Activated CD4-positive, alpha-beta T cell treated with anti-CD3 and anti-CD28 coated beads, Interleukin-2, amount 10 ng/mL, durations not matched to agents 7 days and 5 days (primary cell): ENCODE measurements at places on chromosomes 3 and 15.

DNA sequence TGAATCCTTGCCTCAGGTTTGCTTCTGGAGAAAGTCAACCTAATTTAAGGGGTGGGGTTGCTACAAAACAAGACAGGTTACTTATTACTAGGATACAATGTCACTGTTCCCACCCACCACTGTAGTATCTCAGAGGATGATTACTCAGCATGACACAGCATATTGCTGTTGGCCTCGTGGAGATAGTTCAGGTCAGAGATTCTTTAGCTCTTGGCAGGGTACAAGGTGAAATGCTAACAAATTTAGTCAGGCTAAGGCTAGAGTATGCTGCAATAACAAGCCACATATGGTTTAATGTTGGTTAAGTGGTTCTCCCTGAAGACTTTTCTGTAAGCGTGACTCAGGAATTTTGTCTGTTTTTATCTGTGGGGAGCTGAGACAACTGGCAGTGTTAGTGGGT is 161.8 kb downstream of the EDEM1 start:
- no peak for DNase-seq

DNA sequence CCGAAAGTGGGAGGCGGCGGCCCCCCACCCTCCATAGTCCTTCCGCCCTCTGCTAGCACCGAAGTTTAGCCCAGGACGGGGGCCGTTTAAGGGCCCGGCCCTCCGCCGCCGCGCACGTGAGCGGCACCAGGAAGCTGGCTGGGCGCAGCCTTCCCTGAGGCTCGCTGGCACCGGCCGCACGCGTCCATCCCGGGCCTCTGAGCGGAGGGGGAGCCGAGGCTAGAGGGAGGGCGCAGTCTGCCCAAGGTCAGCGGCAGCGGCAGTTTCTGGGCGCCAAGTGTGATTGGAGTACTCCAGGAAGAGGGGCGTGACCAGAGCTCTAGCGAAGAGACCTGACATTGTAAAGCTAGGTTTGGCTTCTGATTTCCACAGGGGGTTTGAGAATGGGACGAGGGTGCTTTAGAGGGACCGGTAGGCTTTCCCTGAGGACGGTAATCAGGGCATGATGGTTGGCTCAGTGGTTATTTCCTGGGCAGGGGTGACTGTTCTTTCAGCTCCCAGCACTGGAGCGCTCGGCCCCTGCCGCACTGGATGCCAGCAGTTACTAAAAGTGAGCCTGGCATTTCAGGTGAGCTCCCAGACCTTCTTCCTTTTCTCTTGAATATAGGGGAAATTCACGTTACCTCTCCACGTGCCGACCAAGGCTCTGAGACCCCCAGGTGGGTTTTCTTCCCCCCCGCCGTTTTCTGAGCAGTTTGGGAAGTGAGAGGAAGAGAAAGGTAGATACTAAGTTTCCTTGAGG is 853 bp downstream of the TEX264 start:
- peak; percentile 71 for DNase-seq

- DNase-seq = no peak
Observed at GRCh38 chr3:161333696-161334095, 37.6 kb downstream of the SPTSSB start.

- peak; percentile 16 for DNase-seq
Observed at GRCh38 chr3:36792342-36792741, 28.0 kb upstream of the DCLK3 start.

- DNase-seq = no peak
Observed at GRCh38 chr3:137769322-137770065, 5.4 kb downstream of the SOX14 start.

DNA sequence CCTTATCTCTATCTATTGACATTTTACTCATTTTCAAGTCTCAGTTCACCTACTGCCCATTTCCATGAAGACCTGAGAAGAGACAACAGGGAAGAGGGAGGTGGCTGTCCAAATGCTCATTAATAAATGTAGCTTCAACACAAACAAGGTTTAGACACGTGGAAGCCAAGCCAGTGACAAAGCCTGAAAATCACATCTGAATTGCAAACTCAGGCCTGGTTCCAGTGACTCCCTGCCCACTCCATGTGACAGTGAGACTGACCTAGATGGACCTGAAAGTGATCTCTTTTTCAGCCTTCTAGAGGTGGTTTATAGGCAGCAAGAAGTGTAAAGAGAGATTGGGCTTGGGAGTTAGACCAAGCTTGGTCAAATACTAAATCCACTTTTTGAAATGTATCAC is 126.6 kb upstream of the BCL6 start:
- no peak for DNase-seq

GRCh38 chr3:107404727-107405469 is 27.7 kb downstream of the CCDC54 start:
- no peak for DNase-seq

GRCh38 chr3:57152151-57153143 is 12.7 kb downstream of the IL17RD start:
- no peak for DNase-seq

- DNase-seq = no peak
Observed at GRCh38 chr3:59692117-59692516, 642.3 kb upstream of the CFAP20DC start.

DNA sequence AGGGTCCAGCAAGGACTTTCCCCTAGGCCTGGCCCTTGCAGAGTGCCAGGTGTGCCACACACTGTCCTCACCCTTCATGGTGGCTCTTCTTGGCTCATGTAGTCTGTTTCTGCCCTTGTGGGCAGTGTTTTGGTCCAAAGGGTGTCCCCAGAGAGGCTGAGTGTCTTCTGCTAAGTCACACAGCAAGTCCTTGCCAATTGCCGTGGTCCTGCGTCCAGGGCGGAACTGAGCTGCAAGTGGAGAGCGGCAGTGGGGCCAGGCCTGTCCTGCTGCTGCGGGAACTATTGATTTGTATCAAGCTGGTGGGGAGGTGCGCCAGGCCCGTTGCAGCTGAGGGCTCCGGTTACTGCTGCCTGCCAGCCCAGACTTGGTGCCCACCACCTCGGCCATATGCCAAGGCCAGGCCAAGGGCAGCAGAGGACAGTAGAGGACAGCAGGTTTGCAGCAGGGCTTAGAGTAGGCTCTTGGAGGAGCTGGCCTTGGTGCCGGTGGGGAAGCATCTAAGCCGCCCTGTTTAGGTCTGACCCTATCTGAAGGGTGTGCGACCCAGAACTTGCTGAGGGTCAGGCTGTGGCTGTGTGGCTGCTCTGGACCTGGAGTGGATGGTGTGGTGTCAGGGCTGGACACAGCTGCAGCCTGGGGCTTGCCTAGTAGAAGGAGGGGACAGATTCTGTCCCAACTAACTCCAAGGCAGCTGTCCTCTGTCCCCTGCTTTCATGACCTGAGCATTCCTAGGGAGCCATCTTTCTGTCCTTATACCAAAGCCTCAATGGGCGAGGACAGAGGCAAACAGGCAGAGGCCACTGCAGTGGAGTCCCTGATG is 4.5 kb downstream of the AMIGO3 start:
- DNase-seq = no peak

GRCh38 chr3:188351648-188352047 is 197.7 kb downstream of the LPP start:
- DNase-seq = no peak

DNA sequence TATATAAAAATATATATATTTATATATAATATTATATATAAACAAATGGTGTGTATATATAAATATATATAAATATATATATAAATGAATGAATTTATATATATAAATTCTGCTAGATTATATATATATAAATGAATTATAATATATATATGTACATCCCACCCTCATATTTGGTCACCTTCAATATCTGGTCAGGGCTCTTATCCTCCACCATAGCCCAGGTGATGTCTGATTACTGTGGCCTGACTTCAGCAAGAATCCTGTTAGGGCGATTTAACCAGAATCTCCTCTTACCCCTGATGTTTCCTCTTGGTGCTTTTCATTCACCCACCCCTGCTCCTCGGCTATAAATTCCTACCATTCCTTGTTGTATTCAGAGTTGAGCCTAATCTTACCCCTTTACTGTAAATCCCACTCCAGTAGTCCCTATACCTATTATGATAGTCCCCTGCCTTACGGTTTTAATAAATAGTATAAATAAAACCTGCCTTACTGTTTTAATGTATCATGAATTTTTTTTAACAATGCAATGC is 439.6 kb downstream of the PLOD2 start:
- DNase-seq = no peak

- DNase-seq = no peak
Observed at GRCh38 chr3:128072454-128073184, 20.4 kb downstream of the SEC61A1 start.

DNA sequence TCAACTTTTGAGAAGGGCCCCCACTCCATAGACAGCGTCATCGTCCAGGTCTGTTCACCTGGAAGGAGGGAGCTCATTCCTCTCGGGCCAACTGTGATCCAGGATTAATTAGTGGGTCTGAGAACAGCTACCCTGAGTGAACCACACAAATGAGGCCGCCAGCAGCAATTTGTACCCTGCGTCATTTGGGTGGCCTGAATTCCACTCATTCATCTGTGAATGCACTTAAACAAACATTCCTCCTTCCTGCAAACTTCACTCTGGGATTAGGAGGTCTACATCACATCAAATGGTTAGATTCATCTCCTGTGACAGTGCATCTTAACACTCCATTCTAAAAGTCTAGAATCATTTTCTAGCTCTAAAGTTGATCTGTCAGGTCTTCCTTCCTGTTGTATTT is 201.8 kb downstream of the GABRG3 start:
- DNase-seq = no peak

- no peak for DNase-seq
Observed at GRCh38 chr3:50221411-50222168, 14.4 kb upstream of the GNAI2 start.

- DNase-seq = no peak
Observed at GRCh38 chr3:159829539-159830227, 159.0 kb upstream of the IL12A start.

- DNase-seq = no peak
Observed at GRCh38 chr3:72784226-72784625, 64.0 kb downstream of the SHQ1 start.

- no peak for DNase-seq
Observed at GRCh38 chr3:140972833-140973232, 31.2 kb downstream of the SLC25A36 start.

DNA sequence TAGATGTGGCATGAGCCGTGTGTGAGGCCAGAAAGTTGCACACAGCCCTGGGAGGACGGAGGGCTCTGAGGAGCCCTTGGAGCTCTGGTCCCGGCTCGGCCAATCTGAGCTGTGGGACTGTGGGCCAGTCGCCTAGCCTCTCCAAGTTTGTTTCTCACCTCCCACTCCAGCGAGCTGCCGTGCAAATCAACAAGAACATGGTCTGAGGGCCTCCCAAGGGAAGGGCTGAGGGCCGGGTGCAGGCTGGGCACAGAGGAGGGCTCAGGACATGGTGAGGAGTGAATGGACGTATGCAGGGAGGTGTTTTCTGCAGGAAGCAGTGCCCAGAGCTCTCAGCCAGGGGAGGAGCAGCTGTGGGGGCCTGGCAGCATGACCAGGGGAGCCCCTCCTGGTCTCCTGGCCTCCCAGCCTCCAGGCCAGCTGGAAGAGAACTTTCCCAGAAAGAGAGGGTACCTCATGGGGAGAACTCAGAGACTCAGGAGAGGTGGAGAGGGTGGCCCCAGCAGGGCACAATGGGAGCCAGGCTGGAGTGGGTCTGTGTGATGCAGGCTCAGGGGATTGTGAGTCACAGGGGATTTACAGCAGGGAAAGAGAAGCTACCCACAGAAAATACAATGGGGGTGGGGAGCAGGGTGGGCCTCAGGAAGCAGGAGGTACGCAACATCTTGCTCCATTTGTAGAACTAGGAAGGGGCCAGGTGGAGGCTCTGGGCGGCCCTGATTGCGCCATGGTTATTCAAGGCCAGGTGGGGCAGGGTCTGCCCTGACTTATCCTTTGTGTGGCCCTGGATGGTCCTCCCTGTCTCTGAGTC is 24.8 kb downstream of the PSTPIP1 start:
- no peak for DNase-seq

GRCh38 chr15:25527118-25527517 is 88.3 kb upstream of the UBE3A start:
- no peak for DNase-seq

- DNase-seq = no peak
Observed at GRCh38 chr3:14698601-14699244, 23.8 kb downstream of the C3orf20 start.

- DNase-seq = peak; percentile 8
Observed at GRCh38 chr3:66038726-66039589, at the start of gene MAGI1. TSS of gene MAGI1 (minus strand) at chr3:66038918. CDS start at chr3:66038308, 610 bp downstream.

DNA sequence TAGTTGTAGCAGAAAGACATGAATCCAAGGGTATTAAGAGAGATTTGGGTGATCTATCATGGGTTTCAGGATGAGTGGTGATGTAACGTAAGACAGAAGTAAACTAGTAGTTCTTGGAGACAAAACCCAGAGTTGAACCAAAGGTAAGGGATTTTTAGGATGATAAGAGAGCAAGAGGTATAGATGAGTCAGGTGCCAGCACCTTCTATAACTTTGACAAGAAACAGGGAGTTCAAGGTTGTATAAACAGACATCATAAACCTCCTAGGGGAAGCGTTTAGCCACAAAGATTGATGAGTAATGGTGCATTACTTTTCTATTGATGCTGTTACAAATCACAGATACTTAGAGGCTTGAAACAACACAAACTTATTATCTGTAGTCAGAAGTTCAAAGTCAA is 447.3 kb upstream of the ARHGEF26 start:
- DNase-seq = no peak

DNA sequence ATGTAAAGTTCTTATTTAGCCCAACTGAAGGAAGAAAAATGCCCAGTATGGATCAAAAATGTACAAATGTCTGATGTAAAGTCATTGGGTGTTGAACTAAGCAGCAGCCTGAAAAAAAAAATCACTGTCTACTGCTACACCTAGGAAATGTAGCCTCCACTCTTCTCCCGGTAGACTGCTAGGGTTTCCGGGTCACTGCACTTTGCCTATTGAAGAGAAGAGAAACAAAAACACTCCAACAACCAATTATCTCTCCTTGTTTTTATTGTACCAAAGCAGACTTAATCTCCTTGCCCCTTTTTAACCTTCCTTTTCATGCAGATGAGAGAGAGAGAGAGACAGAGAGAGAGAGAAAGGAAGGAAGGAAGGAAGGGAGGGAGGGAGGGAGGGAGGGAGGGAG is 140.2 kb upstream of the SETMAR start:
- DNase-seq = no peak

GRCh38 chr3:152346740-152347139 is 78.0 kb downstream of the MBNL1 start:
- no peak for DNase-seq

DNA sequence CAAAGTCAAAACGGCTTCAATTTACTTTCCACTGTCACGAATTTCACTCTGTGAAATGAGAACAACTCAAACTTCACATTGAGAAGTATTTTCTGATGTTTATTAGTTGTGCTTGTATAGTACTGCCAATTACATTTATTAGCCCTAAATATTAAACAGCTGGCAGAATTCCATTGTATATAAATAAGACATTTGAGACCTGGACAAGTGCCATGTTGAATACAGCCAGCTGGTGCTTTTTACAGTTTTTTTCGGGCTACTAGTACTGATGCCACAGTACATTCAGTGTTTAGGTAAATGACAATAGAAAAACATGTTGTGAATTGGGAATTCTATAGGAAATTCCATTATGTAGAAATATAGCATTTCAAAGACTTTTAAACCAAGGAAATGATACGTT is 79.0 kb downstream of the EPHA3 start:
- DNase-seq = no peak

- no peak for DNase-seq
Observed at GRCh38 chr3:157650172-157650571, 147.0 kb upstream of the VEPH1 start.
